Hepatocyte (in vitro differentiated cells): ENCODE measurements at places on chromosomes 16 and 17. TPM values are rescaled to one million over a fixed set of nuclear protein-coding genes. Genes with fewer than 3 reads are reported as not detected.

The UBALD1 gene
- total RNA-seq, result 6.1 and 9.9 TPM in 2 replicates

DNA sequence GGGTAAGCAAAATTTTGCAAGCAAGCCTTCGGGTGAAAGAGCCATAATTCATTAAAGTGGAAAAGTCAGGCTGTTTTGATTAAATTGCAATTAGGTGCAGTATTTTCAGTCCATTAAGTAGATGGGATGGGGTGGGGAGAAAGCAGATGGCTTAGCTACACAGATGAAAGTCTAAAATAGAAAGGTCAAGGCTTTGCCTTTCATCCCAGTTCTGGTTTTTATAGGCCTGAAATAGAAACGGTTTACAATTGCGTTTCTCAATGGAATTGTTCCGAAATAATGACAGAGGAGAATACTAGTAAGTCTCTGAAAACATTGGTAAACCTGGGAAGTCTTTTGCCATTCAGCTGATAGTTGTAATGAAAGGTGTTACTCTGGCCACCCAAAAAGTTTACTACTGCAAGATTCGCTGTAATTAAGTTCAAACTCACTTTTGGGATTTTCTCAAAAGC, 1.5 kb downstream of the PPM1E start:
- no peak for DNase-seq

DNA sequence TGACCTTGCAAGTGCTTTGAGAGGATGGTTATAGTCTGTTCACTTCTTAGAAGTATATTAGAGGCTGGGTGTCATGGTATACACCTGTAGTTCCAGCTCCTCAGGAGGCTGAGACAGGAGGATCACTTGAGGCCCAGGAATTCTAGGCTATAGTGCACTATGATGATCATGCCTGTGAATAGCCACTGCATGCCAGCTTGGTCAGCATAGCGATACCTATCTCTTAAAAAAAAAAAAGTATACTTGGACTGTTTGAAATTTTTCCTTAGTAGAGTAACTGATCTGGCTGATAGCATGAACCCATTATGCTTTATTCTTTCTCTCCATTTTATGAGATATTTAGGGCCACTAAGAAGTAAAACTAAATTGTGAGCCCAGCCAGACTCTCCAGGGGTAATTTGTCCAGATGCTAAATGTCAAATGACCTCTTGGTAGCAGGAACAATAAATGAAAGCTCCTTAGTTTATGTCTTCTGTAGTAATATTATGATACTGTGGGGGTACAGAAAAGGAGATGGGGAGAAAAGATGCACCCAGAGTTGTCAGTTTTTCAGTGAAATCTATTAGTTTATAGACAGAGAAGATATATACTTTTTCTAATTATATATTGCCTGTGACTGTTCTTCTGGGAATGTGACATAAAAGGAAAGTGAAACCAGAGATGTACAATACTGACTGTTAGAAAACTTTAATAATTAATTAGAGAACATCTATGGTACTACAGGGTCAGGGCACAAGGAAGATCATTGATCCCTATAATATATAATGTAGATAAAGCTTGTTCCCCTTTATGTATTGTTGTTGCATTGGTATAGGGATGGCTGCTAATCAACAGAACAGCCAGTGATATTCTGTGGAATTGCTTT, 335.3 kb upstream of the TBX2 start:
- DNase-seq, result no peak

DNA sequence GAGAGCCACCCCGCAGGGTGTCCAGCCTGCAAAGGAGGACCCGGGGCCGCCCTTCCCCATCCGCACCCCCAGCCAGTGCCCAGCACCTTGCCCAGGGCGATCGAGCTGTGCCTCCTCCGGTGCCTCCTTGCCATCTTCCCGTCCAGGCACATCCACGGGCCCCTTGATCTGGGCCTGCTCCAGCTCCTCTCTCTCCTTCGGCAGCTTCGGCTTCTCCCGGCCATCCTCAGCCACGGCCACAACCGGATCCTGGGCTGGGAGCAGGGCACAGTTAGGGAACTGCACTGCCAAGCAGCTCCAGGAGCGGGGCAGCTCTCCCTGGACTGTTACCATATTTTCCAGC, 13.8 kb downstream of the NDUFAF8 start:
- no peak for DNase-seq
